ENCODE measurements at places on chromosomes 16 and 17.

DNA sequence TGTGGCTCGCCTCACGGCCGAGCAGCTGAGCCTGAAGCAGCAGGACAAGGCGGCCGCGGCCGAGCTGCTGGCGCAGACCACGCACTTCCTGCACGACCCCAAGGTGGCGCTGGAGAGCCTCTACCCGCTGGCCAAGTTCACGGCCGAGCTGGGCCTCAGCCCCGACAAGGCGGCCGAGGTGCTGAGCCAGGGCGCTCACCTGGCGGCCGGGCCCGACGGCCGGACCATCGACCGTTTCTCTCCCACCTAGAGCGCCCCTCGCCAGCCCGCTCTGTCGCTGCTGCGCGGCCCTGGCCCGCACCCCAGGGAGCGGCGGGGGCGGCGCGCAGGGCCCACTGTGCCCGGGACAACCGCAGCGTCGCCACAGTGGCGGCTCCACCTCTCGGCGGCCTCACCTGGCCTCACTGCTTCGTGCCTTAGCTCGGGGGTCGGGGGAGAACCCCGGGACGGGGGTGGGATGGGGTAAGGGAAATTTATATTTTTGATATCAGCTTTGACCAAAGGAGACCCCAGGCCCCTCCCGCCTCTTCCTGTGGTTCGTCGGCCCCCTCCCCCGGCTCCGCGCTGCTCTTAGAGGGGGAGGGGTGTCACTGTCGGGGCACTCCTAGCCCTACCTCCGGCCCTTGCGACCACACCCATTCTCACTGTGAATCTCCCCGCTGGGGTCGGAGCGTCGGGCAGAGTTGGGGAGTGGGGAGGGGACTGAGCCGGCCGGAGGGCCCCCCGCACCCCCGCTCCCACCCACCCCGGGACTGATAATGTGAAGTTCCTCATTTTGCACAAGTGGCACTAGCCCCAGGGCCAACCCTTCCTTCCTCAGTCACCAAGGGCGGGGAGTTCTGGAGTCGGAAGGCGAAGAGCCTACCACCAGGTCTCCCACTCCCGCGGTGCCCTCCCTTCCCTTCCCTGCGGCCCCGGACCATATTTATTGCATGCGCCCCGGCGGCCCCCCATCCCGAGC lies 4.0 kb downstream of the HIC1 start:
- peak; percentile 64 for DNase-seq

DNA sequence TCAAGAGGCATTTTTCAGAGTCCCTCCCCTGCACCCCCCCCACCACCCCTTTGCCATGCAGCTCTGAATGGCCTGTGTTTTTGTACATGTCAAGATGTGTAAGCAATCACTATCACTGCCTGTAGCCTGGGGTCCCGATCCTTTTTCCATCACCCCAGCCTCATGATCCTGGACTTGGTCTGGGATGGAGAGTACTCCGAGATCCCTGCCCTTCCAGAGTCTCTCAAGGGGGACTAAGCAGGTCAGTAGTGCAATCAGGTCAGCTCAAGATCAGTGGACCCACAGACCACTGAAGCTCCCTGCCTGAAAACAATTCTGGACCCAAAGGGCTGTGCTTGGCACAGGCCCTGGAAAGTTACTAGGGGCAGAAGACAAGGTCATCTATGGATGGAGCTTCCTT lies 7.5 kb upstream of the GJD3 start:
- no peak for DNase-seq

DNA sequence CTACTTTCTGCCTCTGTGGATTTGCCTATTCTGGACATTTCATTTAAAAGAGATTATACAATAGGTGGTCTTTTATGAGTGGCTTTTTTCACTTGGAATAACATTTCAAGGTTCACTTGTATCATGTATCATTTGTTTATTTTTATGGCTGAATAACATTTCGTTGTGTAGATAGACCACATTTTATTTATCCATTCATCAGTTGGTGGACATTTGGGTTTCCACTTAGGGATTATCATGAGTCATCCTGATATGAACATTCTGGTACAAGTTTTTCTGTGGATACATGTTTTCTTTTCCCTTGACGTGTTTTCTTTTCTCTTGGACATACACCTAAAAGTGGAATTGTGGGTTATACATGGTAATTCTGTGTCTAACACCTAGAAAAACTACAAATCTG lies 25.3 kb downstream of the PRSS54 start:
- no peak for DNase-seq

DNA sequence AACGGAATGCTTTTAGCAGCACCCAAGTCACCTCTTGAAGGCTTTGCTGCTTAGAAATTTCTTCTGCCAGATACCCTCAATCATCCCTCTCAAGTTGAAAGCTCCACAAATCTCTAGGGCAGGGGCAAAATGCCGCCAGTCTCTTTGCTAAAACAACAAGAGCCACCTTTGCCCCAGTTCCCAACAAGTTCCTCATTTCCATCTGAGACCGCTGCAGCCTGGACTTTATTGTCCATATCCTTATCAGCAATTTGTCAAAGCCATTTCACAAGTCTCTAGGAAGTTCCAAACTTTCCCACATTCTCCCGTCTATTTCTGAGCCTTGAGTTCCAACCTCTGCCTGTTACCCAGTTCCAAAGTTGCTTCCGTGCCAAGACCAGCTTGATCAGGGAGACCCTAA lies 27.4 kb downstream of the TMC6 start:
- no peak for DNase-seq

GRCh38 chr17:19453296-19453695 lies 42.3 kb downstream of the RNF112 start:
- DNase-seq, result no peak

DNA sequence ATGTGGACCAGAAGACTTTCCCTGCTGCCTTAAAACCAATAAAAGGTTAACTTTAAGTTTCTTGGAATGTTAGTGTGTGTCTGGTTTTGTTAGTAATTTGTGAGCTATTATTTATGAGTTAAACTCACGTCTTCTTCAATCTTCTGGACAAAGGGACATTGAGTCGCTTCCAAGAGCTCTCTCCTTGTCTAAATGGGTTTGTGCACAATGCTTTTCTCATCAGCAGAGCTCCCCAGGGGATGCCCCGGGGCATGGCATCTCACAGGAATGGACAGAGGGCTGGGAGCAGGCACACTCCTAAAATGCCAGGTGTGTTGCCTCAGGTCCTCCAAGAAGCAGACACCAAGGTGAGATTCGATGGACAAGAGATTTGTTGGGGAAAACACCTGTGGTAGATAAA lies 90.5 kb downstream of the RGS9 start:
- no peak for DNase-seq

DNA sequence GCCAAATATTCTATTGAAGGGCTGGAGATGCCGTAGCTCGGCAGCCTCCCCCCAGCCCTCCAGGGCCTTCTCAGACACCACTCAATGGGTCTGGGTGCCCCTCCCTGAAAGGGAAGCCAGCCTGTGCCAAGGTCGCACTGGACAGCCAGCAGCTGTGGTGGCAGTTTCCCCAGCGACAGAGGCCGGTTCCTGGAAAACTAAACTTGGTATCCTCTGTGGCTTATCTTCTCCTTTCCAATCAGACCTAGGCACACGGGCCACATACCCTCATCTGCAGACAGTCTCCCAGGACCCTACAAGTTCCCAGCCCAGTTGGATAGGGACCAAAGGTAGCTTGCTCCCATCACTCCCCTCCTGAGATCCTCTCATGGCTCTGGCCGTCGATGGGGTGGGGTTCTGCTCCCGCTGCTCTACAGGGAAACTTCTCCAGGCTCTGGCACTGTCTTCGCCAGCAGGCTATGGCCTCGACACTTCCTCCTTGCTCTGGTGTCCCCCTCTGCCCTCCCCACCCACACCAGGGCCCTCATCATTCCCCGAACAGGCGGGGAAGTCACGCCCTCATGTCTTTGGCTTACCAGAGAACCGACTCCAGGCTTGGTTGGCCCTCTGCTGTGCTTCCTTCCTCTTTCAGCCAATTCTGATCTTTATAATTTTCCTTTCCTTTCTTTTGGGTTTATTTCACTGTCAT lies 18.3 kb upstream of the IL21R start:
- no peak for DNase-seq

DNA sequence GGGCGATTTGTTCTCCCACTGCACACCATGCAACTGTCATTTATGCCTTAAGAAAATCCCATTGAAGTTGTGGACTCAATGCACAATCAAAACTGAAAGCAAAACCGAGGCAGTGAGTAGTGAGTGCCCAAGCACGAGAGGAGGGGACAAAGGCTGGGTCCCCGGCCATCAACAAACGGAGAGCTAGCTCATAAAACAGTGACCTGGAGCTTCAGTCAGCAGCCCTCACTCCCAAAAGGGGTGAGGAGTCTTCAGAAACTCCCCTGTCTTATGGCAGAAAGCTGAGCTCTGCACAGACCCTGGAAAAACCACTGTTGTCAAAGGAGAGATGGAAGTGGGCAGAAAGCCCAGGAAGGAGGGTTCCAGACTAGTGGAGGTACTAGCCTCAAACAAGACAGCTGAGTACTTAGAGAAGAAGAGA lies 96.9 kb downstream of the ADCY9 start:
- no peak for DNase-seq

DNA sequence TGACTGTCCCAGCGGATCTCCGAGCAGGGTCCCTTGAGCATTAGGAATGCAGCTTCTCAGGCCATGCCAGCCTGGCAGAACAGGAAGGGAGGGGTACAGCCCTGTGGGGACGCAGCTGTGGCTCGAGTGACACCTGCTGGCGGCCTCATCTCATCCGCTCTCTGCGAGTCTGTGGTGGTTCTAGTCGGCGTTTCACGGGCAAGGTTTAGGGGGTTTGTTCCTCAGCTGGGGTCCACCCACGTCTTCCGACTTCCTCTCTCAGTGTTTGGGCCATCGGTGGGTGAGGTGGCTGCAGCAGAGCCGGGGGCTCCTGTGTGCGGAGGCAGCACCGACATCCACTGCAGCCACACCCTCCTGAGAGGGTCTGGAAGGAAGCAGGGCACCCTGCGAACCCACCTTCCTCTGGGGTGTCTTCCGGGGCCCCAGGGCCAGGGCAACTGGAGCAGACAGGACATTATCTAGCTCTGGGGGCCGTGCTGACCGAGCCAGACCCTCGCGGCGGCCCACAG lies 33.3 kb downstream of the JPH3 start:
- peak; percentile 67 for DNase-seq

DNA sequence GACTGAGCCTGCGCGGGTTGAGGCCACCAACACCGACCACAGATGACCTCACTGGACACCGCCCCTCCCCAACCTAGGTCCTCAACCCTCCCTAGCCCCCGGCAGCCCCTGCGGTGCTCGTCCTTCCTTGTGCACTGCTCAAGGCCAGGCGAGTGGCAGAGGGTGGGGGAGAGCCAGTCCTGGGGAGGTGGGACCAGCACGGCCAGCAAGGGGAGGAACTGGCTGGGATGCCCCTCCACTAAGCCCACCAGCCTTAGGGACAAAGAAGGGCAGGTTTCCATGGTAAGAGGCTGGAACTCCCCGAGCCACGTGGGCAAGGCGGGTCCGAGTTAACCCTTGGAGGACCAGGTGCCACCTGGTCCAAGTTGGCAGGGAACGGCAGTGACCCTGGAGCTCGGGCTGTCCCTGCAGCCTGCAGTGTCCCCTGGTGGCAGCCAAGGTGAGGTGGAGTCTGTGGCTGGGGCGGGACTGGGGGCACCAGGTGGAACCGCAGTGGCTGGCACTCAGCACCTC lies 9.2 kb downstream of the FSCN2 start:
- DNase-seq, result peak; percentile 30

DNA sequence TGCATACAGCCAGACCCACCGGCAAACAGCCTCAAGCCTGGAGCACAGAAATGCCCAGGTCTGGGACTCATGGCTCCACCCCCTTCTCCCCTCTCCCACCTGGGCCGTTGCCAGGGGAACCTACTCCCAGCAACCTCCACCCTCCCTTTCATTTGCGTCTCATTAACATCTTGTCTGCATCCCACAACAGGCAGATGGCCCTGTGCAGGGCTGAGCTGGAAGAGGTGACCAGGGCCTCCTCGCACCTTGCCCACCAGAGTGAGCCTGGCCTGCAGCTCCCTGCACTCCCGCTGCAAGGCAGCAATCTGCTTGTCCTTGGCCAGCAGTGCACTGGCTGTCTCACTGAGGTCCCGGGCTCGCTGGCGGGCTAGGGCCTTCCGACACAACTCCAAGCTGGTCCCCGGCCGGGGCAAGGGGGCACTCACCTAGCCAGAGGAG lies 3.3 kb downstream of the TSPOAP1 start:
- no peak for DNase-seq

- no peak for DNase-seq
These were observed 4.1 kb downstream of the CCDC102A start for GRCh38 chr16:57532266-57532625.

GRCh38 chr16:62478903-62479458 lies 442.7 kb upstream of the CDH8 start:
- no peak for DNase-seq

- no peak for DNase-seq
These were observed 143.0 kb upstream of the NOL11 start for GRCh38 chr17:67574658-67575293.

GRCh38 chr17:73118139-73118538 lies 25.7 kb upstream of the SLC39A11 start:
- DNase-seq, result no peak

- no peak for DNase-seq
These were observed 238.2 kb upstream of the ASIC2 start for GRCh38 chr17:33531311-33531710.

DNA sequence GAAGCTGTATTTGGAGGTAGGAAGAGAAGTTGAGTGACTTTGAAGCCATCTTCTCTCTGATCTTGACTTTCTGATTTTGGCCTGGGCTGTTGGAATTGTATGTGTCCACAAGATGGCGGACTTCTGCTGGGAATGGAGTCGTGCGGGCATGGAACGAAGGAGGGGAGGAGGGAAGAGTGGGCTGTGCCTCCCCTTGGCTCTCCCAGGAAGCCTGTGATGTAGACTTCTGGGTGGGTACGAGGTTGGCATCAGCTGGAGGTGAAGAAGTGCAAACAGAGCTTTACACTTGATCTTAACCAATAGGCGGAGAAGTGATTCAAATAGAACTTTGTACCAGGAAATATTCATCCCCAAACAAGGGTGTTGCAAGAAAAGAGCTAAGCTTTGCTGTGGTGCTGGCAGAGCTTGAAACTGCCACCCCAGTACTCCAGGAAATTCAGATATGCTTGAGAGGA lies 7.4 kb upstream of the TMEM220 start:
- DNase-seq, result peak; percentile 20

Measured in activated CD4-positive, alpha-beta T cell treated with anti-CD3 and anti-CD28 coated beads, Interleukin-2, amount 50 U/mL, for 1 hour (primary cell).